ENCODE measurements at places on chromosomes 5 and 9.

DNA sequence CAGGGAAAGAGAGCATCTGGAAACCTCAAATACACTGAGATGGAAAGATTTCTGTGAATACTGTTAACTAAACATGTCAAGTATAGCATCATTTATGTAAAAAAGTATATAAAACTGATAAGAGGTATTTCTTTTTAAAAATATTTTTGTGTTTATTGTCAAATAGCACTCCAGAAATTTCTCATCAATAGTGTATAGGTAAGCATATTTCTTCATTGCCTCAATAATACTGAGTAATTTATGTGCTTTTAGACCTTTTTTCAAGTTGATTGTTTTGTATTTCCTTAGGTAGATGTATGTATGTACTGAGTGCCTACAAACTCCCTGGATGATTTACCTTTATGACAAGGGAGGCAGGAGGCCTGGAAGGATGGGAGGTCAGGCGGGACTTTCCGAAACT is 196.3 kb downstream of the ROR2 start:
- no peak for DNase-seq

DNA sequence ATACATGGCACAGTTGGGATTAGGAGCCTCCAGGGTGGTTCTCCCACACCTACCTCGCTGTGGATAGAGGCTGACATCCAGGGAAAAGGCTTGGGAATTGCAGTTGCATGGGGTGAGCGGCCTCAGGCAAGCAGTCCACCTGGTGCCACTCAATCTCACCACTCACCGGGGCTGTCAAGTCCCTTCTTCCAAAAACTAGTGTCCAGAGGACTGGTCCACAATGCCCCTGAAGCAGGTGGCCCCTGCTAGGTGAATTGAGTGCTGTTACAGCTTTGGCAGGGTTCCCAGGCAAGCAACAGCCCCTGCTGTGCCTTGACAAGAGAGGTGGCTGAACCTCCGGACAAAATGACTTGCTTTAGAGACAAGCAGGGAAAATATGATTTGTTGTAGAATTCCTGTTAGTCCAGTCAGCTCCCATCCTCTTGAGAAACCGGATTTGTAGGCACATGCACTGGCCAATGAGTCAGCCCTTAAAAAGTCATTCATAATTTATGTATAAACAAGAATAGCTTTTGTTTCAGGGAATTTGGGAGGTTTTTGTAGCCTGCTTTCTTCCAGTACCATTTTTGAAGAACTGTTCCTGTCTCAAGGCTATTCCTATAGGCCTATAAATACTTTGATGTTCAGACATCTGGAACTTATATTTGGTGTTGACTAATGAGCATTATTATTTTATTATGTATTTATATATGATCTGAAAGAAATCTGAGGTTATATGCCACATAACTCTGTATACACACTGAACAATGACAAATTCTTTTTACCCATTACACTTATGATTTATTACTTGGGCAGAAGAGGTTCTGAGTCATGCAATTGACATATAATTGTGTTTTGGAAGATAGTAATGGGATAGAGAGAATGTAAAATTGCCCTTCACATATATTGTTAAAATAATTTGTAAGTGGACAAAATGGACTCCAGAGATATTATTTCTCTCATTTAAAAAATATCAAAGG is 411.1 kb downstream of the ACTL7B start:
- DNase-seq: no peak

DNA sequence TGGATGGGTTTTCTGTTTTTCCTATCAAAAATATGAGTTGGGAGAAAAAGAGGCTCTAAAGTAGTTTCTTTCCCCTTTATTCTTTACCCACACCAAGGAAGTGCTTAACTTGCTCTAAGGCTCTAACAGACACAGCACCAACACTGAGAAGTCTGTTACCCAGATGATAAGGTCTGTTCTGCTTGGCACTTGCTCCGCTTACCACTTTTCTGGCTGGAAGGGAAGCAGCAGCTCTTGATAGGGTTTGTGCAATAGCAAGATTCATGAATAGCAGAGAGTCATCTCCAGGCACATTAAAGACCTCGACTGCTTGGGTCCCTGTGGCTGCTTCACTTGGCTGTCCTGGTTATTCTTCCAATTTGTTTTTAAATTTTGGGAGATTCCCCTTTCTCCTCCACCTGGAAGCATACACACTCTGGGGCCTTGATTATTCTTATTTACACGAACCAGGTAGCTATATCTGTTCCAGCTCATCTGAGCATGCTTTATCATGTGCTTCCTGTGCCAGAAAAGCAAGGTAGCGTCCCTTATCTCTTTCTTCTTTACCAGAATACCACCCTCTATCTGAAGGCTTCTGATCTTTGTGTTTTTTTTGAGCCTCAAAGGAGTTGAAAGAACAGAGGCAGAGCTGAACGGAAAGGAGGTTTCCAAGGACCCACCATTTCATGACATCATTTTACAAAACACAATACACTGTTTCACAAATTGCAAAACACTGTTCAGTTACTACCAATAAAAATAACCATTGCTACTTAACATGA is 24.8 kb downstream of the PPP3R2 start:
- no peak for DNase-seq

DNA sequence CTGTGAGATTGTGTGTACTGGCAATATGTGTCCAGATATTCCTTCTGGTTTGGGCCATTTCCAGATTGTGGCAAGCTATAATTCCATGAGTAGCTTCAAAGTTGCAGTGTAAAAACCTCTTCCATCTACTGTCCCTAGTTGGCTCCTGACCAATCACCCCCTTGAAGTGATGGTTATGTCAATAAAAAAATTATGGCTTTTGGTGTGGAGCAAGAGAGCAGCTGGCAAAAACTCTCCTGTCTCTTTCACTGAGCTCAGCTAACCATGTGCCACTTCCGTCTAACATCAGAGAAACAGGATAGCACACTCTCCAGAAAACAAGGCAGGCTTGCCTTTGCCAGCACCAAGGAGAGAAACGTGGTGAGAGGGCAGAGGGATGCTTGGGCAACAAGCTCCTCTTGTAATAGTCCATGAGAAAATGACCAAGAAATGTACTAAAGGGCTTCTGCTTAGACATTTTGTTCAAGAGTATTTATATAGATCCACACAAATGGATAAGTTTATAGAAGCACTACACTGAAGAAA is 914.4 kb upstream of the SEMA6A start:
- no peak for DNase-seq

DNA sequence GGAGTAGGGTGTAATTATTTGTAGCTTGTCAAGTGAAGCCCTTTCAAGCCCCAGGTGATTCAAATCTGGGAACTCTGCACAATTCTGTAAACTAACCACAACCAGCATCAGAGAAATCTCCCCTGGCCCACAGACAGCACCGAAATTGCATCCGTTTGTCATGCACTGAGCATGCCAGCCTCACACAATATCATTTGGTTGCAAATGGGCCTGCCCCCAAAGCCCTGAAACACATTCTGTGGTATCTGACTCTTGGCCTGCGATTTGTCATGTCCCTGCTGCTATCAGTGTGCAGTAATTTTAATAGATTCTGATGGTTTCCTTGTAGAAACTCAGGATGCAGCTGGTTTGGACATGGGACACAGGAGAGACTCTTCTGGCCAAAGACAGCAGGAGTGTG is 35.3 kb downstream of the SNX24 start:
- DNase-seq: no peak

DNA sequence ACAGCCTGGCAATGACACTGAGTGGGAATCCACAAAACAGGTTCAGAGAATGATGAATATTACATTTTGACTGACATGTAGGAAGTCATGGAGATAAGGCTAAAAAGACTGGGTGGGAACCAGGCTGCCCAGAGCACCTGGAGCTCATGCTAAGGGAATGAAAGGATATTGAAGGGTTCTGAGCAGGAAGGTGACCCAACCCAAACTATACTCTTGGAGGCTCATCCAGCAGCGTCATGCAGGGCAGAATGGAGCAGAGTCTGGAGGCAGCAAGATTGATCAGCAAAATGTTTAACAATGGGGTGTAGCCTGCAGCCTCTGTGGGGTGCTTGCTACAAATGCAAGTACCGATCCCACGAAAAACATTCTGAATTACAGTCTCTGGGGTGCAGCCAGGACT is 120.2 kb downstream of the PSD2 start:
- DNase-seq: no peak

DNA sequence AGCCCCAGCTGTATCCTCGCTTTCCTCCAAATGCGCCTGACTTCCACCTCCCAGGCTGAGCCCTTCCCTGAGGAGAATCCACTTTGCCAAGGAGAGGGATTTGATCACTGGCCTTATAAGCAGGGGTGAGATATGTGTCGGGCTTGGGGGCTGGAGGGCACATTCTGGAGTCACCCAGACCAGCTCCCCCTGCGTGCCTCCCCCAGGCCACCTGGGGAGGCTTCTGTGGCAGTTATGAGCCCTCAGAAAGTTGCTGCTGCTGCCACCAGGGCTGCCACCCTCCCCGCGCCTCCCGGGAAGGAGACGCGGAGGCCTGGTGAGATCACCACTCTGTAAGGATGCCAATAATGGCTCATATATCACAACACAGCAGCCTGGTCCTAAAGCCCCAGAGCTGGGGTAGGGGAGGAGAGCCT is 211.5 kb downstream of the PAPPA start:
- DNase-seq: no peak

- no peak for DNase-seq
These were observed 110.5 kb upstream of the CDKN2B start for GRCh38 chr9:22119522-22120158.
